ENCODE measurements at places on chromosomes 12 and 14.
A peak's percentile ranks its signal among the peaks of the same experiment; 100 is the strongest.

DNA sequence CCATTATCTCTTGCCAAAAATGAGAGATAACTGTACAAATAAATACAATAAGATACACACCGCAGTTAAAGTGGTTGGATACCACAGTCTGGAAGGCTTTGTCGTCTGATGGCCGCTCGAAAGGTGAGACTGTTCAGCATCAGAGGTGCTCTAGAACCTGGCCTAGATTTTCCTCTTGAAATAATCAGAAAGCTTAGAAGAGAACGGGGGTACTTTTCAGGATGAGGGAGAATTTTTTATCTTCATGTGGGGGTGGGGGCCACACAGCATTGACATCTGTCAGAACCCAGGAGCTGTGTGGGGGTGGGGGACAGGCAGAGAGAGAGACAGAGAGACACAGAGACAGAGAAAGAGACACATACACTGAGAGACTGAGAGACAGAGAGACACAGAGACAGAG lies 90.5 kb downstream of the GALNT9 start:
- no peak for DNase-seq

DNA sequence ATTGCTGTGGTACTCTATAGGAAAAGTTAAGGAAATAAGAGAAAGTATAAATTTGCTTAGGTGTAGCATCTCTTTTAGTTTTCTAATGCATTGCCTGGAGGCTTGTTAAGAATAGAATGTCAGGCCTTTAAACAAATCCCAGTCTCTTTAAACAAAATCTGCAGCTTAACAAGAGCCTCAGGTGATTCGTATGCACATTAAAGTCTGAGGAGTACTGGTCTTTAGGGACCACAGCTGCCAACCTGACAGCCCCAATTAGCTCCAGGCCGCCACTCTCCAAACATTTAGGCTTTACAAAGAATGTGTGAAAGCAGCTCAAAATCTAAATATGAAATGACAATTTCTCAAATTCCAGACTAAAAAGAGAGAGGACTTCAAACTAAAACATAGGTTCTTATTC lies 35.7 kb downstream of the PAWR start:
- no peak for DNase-seq

- DNase-seq: no peak
These were observed 4.9 kb upstream of the RIC8B start for GRCh38 chr12:106769546-106769945.

- no peak for DNase-seq
These were observed 285.8 kb upstream of the GRIP1 start for GRCh38 chr12:66964629-66965028.

DNA sequence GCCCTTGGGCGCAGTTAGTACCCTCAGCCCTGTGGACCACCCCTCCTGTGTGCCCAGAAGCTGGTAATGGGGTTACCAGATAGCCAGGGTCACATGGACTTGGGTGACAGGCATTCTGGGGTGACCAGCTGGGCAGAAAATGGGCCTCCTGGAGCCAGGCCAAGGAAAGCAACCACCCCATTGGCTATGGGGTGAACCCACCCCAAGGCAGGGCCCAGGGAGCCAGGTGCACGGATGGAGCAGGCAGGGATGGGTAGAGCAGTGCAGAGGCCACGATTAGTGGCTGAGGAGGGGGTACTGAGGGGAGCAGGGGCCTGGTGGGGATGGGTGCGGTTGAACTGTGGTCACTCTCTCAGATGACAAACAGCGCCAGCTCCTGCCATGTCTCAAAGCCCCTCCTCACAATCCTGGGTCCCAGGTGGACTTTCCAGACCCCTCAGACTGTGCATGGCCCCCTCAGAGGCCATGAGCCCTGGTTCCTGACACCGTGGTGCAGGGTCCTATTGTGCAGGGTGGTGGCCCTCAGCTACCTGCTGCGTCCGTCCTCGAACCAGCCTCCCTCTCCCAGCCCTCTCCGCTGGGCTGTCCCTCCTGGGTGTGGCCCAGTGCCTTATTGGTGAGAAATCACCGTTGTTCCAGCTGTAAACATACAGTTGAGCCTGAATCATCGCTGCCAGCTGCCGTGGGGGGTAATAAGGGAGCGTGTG lies 23.4 kb upstream of the BEGAIN start:
- DNase-seq: no peak

DNA sequence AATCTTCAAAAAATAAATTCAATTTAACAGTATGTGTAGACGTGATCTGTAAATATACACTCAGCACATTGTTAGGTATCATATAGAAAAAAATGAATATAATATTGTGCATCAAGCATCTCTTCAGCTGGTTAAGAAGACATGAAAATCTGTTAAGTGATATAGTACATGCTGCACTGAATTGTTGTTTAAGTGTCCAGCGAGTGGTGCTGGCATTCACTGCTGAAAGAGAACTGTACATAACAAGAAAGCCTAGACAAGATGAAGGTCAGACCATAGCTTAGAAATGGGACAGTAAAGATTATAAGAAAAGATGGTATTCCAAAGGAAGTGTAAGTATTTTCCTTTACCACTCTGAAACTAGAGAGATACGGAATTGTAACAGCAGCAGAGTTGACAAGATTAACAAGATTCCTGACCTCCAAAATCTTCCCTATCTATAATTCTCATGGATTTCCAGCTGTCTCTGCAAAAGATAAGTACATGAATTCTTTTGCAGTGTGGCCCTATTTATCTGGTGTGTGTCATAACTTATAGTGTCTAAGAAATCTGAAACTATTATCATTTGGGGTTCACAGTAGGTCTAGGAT lies 198.6 kb downstream of the FLRT2 start:
- no peak for DNase-seq

- DNase-seq: no peak
These were observed 10.7 kb upstream of the FAM234B start for GRCh38 chr12:13033476-13033875.

DNA sequence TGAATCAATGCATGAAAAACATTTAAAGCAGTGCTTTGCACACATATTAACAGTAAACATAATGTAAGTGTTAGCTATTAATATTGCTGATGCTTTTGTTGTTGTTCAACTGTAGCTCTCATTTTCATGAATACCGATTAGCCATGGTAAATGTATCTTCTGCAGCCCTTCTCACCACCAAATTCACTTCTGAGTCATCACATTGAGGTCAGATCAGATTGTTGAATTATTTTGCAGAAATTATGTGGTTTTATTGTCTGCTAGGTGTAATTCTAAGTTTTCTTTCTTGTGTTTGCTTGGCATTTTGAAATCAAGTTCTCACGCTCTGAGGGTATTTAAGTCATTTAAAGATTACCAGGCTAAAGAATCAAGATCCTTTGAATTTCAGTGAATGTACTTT lies 74.6 kb downstream of the AKAP6 start:
- no peak for DNase-seq

DNA sequence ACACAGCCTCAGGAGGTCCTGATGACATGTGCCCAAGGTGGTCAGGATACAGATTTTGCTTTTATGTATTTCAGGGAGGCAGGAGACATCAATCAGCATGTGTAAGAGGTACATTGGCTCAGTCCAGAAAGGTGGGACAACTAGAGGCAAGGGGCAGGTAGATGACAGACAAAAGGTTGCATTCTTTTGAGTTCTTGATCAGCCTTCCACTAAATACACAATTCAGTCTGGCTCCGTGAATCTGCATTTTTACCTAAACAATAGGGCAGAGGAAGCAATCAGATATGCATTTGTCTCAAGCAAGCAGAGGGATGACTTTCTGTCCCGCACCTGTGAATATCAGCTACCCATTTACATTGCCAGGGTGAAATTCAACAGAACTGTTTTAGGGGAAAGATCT lies 178.6 kb downstream of the KSR2 start:
- no peak for DNase-seq

DNA sequence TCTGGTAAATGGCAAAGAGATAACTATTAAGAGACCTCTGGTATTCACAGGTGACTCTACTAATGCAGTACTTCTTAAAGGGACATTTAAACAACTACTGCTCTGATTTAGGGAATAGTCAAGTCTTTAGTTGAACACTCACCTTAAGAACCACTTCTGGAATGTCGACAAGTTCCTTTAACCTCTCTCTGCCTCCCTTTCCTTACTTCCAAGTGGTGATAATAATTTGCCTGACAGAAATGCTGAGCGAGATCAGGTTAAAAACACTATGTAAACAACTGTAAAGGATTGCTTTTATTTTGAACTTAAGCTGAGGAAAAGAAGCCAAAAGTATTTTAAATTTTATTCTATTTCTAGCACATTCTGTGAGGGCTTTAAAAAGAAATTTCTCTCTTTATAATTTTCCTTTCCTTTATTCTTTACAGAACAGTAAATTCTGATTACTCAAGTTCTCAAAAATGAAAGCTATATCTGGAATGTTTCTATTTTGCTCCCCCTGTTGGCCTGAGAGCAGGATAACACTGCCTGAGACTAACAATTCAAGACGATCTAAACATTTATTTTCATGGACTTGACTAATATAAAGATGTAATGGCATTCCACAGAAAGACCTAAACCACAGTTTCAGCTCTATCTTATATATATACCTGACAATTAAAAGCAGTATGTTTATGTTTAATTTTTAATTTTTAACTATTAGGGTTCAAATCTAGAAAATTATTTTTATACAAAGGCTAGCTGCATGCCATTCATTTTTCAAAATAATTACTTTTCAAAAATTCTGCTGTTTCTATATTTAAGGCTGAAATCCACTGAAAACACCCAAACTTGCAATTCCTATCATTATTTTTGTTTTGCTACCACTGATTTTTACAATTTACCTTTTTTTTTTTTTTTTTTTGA lies 29.2 kb downstream of the ZCCHC8 start:
- peak; percentile 17 for DNase-seq

GRCh38 chr14:20343092-20343861 lies at the start of gene PARP2:
PARP2 (plus strand) TSS chr14:20343635; CDS start chr14:20343642, 7 bp downstream.
- DNase-seq: peak; percentile 89

GRCh38 chr12:101470939-101471338 lies 4.2 kb upstream of the SPIC start:
- DNase-seq: no peak

DNA sequence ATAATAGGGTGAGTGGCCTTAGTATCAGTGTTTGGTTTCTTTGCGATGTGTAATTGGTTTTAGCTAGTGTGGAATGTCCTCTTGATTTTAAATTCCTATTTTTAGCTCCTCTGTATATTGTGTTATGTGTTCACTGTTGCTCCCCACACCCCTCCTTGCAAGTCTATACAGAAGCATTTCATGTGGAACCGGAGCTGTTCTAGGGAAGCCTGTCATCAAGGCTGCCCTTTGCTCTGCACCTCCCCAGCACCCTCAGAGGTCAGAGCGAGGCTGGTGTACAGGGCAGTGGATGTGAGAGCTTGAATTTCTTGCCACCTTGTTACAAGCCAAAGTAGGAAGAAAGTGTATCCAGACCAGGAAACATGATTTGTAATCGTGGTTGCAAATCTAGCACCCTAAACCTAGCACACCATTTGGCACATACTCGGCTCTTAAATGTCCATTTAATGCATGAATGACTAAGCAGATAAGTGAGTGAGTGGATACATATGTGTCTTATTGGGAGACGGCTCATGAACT lies 376.8 kb downstream of the RGS6 start:
- DNase-seq: no peak

GRCh38 chr14:49438256-49438770 lies 147.9 kb downstream of the RPS29 start:
- no peak for DNase-seq

DNA sequence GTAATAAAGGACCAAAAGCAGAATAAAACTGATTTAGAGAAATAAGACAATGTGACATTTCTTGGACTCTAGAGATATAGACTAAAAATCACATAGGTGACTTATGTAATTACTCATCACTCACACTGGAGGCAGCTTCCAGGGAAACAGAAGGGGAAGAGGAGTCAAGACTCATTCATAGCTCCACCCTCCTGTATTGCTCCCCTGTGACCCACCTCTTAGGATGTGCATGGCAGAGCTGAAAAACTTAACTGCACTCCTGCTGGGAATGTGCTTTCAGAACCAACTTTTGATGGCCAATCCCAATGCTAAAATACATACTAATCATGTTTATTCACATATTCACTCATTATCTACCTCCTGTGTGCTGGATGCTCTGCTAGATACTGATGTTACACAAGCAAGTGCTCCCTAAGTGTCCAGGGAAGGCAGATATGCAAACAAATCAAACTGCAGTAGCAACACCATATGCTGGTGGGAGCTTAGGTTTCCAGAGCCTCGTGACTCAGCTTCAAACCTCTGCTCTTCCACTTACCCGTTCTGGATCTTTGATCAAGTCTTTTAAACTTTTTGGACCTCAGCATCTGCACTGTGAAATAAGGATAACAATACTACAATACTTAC lies 316.1 kb downstream of the GALC start:
- DNase-seq: no peak

DNA sequence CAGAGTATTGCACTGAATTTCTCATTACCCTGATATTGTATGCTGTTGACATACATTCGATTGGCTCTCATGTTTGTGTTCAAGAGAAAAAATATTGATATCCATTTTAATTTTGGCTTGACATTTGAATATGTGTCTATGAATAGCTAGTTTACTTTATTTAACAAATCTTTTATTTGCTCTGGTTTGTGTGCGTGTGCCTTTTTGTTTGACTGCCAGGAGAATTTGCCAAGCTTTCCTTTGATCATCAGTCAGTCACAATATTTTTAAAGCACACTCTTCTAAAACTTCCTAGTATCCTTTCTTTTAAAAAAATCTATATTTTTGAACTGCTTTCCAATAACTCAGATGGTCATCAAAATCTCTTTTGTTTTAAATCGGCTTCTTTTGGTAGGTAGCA lies 179.3 kb upstream of the FLRT2 start:
- DNase-seq: no peak

- DNase-seq: no peak
These were observed 5.0 kb upstream of the MMP19 start for GRCh38 chr12:55847603-55848291.

- DNase-seq: no peak
These were observed 214.8 kb downstream of the DPF3 start for GRCh38 chr14:72679141-72679535.

- no peak for DNase-seq
These were observed 1.6 kb upstream of the NUMB start for GRCh38 chr14:73459959-73460358.

GRCh38 chr14:65495196-65495595 lies 82.7 kb downstream of the FUT8 start:
- no peak for DNase-seq

GRCh38 chr12:126436041-126436440 lies 1370.8 kb downstream of the AACS start:
- DNase-seq: no peak

- no peak for DNase-seq
These were observed 31.4 kb upstream of the ETV6 start for GRCh38 chr12:11618046-11618445.

- no peak for DNase-seq
These were observed 211.2 kb downstream of the NUAK1 start for GRCh38 chr12:105927564-105927963.

GRCh38 chr12:110765111-110765510 lies 22.4 kb upstream of the PPP1CC start:
- no peak for DNase-seq

- peak; percentile 72 for DNase-seq
These were observed 3.4 kb downstream of the BMP4 start for GRCh38 chr14:53953002-53953827.

GRCh38 chr12:116153113-116153512 lies 124.4 kb downstream of the MED13L start:
- DNase-seq: no peak

- DNase-seq: peak; percentile 75
These were observed 15.3 kb downstream of the SPIC start for GRCh38 chr12:101490286-101490920.
